ENCODE measurements at places on chromosomes 16 and 17. TPM values are rescaled to one million over a fixed set of nuclear protein-coding genes. Genes with fewer than 3 reads are reported as not detected.

DNA sequence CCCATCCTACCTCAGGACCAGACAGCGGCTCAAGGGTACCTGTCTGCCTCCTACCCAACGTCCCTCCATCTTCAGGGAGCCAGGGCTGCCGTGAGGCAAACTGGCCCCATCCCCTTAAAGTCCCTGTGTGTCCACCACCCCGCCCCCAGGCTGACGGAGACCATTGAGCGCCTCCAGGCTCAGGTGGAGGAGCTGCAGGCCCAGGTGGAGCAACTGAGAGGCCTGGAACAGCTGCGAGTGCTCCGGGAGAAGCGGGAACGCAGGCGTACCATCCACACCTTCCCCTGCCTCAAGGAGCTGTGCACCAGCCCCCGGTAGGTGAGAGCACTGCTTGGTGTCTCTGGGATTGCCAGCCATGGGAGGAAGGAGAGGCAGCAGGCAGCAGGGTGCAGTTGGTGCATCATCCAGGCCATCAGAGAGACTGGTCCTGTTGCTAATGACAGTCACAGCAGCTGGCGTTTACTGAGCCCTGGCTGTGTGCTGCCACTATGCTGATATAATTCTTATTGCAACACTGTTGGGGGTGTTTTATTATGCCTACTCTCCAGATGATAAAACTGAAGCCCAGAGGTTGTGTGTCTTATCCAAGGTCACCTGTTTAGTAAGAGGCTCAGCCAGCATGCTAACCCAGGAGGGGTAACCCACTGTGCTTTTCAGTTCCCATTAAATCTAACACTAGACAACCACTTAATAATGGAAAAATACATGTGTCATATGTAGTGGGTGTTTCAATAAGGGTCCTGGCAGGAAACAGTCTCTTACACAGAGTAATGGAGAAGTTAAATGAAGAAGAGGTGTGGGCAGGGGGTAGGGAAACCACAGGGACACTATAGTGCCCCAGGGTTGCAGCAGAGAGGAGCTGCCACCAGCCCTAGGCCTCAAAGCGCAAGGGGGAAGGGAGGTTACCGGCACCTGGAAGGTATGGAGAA lies 10.3 kb upstream of the MRPL58 start:
- H3K27me3 ChIP-seq, result no peaks in the 10 kb centered on the region
- peaks cover 17% of the 10 kb centered on the region for H3K4me1 ChIP-seq
- no peak for DNase-seq
- peaks cover 54% of the 10 kb centered on the region for H3K36me3 ChIP-seq

- peaks cover 94% of the 10 kb centered on the region for H3K4me1 ChIP-seq
- peak overlapping the region; percentile 34 for H3K27ac ChIP-seq
- no peak overlapping the region for H3K4me3 ChIP-seq
Observed at GRCh38 chr16:3873482-3874173, 6.9 kb downstream of the CREBBP start.

GRCh38 chr17:19298569-19299213 lies 61.5 kb downstream of the EPN2 start:
- no peak for DNase-seq
- H3K4me3 ChIP-seq, result no peak overlapping the region

Gene CDRT4
- total RNA-seq, result 0.94 TPM

Gene PARD6A
- total RNA-seq, result 3.9 TPM

Gene DOC2A
- total RNA-seq, result not detected

Data from right atrium auricular region (tissue), 2 donors.